DMS 273 treated with DMSO at 0.1 percent for 48 hours (cell line): ENCODE measurements at places on chromosomes 4 and X.
A peak's percentile ranks its signal among the peaks of the same experiment; 100 is the strongest.

GRCh38 chr4:32858971-32859370 is 2138.8 kb downstream of the PCDH7 start:
- DNase-seq, result no peak

DNA sequence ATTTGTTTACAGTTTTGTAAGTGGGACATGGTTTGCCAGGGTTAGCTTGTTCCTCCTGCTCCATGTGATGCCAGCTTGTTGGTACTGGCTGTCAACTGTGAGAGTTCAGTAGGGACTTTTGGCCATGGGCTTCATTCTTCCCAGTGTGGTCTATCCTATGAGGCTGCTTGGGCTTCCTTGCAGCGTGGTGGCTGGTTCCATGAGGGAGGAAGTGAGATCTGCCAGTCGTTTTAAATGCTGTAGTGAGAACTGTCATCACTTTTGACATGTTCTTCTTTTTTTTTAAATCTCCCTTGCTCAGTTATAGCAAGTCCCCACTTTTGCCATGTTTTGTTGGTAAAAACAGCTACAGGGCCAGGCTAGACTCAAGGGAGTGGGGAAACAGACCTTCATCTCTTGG is 15.9 kb downstream of the NSD2 start:
- DNase-seq, result no peak

GRCh38 chr4:4841156-4841555 is 18.3 kb upstream of the MSX1 start:
- DNase-seq, result no peak

- DNase-seq, result no peak
These were observed 457.4 kb downstream of the IL1RAPL1 start for GRCh38 chrX:29044423-29045184.

GRCh38 chr4:140628016-140628415 is 59.3 kb upstream of the UCP1 start:
- DNase-seq, result no peak

GRCh38 chr4:153232768-153233167 is 28.5 kb downstream of the TRIM2 start:
- DNase-seq, result no peak

DNA sequence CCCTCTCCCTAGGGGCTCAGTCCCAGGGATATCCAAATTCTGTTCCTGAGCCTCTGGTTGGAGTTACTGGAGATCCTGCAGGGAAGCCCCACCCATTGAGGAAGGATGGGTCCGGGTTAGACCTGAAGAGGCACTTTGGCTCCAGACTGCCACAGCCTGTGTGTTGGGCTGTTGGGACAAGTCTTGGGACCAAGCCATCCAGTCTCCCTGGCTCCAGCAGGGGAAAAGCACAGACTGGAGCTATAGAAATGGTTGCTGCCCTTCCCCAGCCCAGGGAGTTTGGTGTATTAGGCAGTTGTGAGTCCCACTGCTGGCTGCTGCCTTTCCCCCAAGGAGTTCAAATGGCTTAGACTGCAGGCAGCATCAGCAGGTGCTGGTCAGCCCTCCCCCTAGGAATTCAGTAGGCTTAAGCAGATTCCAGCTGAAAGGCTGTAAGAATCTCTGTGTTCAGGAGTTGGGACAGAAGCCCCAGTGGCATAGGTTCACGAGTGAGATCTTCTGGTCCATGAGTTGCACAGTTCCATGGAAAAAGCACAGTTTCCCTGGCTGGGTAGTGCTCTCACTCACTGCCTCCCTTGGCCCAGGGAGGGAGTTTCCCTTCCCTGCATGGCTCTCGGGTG is 344.0 kb upstream of the EPHA5 start:
- no peak for DNase-seq

DNA sequence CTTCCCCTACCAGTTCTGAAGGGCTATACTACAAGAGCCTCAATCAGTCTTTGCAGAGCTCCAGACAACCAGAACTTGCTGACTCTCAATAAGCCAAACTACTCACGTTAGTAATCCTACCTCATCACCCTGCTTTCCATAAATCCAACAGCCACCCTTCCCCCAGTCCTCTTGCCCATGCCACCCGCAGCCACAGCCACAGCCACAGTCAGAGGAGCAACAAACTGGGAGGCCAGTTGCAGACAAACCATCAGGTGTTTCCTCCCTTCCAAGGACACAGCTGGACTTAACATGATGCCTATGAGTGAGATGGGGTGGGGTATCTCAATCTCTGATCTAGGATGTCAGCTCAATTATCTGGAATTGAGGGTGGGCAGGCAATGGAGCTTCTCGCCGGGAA is 1.0 kb downstream of the GABRA3 start:
- no peak for DNase-seq

- no peak for DNase-seq
These were observed 201.6 kb downstream of the PACRGL start for GRCh38 chr4:20901851-20902250.

DNA sequence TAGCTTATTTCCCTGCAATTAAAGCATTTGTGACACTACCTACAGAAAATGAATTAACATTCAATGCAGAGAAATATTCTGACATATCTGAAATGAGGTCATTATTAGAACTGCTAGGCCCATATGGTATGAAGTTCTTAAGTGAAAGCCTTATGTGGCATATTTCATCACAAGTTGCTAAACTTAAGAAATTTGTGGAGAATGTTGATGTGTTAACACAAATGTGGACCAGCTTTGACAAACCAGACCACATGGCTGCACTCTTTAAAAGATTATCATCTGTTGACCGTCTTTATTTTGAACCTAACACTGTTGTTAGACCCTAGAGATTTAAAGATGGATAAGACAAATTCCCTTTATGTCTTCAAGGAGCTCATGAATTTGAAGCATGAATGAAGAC is 1024.1 kb downstream of the RPA4 start:
- DNase-seq, result no peak

DNA sequence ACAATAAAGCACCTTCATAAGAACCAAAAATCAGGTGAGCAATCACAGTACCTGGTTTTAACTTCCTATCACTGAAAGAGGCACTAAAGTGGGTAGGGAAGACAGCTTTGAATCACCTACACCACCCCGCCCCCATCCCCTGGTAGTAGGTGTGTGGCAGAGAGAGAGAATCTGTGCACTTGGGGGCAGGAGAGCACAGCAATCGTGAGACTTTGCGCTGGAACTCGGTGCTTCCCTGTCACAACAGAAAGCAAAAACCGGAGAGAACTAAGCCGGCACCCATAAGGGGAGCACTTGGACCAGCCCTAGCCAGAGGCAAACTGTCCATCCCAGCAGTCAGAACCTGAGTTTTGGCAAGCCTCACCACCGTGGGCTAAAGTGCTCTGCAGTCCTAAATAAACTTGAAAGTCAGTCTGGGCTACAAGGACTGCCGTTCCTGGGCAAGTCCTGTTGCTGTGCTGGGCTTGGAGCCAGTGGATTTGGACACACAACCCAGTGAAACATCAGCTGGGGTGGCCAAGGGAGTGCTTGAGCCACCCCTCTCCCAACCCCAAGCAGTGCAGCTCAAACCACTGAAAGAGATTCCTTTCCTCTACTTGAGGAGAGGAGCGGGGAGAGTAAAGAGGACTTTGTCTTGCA is 32.1 kb downstream of the NDUFB11 start:
- DNase-seq, result no peak

GRCh38 chrX:24526616-24527015 is 61.5 kb downstream of the PDK3 start:
- DNase-seq, result no peak

GRCh38 chr4:147778942-147779341 is 47.1 kb downstream of the ARHGAP10 start:
- DNase-seq, result no peak

- DNase-seq, result peak; percentile 72
These were observed 38.8 kb upstream of the TRPC5OS start for GRCh38 chrX:111837197-111837596.

DNA sequence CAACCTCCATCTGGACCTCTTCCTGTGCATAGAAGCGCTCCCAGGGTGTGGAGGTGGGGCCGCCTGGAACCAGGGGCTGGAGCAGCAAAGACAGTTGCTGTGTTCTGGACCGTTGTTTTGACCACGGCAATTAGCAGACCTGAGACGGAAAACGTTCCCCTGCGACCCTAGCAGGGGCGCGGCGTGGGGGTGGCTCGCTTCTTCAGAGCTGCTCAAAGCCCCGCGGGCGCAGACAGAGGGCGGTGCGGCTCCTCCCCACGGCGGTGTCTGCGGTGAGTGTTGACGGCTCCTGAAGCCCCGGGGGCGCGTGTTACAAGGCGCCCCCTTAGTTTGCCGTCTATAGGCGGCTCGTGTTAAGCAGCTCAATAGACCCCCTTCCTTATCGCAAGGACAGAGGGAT is 79.2 kb downstream of the TRIML1 start:
- no peak for DNase-seq

DNA sequence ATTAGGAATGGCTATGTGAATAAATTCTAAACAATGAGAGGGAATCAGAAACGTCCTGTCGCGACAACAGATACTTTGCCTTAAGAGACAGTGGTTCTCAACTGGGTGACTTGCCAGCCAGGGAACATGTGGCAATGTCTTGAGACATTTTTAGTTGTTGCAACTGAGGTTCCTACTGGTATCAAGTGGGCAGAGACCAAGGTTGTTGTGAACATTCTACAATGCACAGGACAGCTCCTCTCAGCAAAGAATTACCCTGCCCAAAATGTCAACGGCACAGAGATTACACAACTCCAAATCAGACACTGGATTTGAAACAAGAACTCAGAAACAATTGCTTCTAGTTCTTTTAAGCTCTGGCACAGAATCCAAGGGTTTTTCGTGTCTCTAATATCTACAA is 128.6 kb downstream of the ARHGAP6 start:
- no peak for DNase-seq

DNA sequence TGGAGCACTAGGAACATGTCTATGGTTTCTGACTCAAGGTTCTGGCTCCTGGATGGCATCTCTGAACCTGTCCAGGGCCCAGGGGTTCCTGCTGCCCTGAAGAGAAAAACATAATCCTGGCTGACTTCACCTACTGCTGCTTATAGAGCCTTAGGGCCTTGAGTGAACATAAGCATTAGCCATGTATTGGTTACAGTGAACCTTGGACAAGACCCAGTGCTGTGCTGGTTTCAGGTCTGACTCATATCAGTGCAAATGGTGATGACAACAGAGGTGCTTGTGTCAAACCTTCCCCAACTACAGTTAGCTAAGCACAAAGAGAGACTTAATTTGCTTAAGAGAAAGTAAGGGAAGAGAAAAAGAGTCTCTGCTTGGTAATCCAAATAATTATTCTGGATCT is 1047.2 kb downstream of the GLUD2 start:
- DNase-seq, result no peak

GRCh38 chr4:16672421-16672820 is 226.0 kb downstream of the LDB2 start:
- DNase-seq, result no peak

DNA sequence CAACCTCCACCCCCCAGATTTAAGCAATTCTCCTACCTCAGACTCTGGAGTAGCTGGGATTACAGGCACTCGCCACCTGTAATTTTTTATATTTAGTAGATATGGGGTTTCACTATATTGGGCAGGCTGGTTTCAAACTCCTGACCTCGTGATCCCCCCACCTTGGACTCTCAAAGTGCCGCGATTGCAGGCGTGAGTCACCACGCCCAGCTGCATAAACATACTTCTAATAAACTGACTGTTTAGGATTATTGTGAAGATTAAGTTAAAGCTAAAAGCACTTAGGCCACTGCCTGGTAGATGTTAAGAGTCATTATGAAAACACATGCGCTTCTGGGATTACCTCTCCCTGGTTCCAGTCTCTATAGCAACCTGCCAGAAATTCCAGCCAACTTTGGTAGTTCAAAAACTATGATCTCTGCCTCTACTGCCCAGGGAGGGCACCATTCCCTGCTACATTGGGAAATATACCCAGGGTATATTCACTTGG is 30.2 kb upstream of the GRIA3 start:
- DNase-seq, result no peak

DNA sequence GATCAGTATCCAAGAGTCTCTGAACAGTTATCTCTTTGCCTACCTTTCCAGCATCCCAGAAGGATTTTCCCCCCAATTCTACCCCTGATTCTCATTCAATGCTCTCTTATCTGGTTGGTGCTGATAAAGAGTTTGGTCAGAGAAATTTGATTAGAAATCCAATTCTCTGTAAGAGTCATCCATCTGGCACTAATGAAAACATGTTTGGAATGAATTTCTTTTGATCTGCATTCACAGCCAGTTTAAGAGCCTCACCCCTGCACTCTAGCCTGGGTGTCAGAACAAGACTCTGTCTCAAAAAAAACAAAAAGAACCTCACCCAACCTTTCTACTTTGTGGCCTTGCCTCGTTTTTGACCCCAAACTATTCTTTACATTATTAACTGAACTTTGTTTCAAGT is 122.1 kb downstream of the MANBA start:
- DNase-seq, result no peak

GRCh38 chrX:107579956-107580355 is 48.4 kb upstream of the PRPS1 start:
- DNase-seq, result no peak

- peak; percentile 44 for DNase-seq
These were observed 3.6 kb downstream of the MAGIX start for GRCh38 chrX:49165901-49166881.

DNA sequence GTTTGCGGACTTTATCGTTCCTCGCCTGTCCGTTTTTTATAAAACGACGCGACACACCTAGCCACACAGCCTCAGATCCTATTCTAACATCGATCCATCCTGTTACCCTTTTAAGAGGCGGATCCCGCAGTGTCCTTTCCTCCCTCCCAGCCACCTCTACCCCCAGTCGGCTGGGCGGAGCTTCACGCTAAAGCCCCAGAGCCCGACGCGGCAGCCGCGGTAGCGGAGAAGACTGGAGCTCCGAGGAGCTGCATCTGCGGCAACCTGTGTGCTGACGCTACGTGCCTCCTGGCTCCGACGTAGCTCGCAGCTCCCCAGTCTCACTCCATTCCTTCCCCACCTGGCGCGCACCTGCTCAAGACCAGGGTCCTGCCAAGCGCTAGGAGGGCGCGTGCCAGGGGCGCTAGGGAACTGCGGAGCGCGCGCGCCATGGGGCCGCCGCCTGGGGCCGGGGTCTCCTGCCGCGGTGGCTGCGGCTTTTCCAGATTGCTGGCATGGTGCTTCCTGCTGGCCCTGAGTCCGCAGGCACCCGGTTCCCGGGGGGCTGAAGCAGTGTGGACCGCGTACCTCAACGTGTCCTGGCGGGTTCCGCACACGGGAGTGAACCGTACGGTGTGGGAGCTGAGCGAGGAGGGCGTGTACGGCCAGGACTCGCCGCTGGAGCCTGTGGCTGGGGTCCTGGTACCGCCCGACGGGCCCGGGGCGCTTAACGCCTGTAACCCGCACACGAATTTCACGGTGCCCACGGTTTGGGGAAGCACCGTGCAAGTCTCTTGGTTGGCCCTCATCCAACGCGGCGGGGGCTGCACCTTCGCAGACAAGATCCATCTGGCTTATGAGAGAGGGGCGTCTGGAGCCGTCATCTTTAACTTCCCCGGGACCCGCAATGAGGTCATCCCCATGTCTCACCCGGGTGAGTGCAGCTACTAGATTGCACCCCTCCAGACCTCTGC is at the start of gene RNF128:
Gene RNF128 (plus strand): TSS at position 217 of the 953 bp plus-strand sequence. CDS start 213 bp downstream, at position 430.
- peak; percentile 51 for DNase-seq

DNA sequence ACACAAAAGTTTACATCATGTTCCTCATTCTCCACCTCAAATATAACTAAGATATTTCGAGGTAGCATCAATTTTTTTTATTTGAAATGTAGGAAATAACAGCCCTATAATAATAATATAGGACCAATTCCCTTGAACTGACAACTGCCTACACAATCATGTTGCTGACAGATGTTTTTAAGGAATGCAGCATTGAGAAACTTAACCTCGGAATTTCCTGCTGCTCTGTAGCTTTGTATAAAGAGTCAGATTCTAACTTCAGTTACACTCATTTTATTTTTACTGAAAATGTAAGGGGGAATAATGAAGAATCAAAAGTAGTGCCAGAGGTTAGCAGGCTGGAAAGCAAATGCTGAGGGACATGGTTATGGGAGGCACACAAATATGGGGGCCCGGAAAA is 235.8 kb downstream of the RBMX2 start:
- DNase-seq, result no peak

GRCh38 chr4:111323496-111323895 is 700.6 kb upstream of the PITX2 start:
- no peak for DNase-seq
